ENCODE measurements at places on chromosomes 2 and 18.

GRCh38 chr2:36783246-36783645 lies 86.7 kb downstream of the VIT start:
- no peak for DNase-seq

DNA sequence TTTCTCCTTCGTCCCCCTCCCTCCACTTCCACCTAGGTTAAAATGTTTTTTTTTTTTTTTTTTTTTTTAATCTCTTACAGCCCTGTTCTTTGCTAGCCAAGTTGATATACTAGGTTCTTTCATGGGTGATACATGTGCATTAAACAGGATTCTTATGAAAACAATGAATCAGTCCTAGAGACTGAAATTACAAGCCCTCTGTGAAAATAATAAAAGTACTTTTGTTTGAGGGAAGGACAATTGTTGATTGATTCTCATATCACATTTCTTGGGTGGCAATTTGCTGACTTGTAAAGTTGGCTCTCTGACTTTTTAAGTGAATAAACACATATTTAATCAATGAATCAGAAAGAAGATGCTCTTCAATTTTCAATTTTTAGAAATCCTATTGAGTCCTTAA lies 639.9 kb downstream of the LRP1B start:
- no peak for DNase-seq

DNA sequence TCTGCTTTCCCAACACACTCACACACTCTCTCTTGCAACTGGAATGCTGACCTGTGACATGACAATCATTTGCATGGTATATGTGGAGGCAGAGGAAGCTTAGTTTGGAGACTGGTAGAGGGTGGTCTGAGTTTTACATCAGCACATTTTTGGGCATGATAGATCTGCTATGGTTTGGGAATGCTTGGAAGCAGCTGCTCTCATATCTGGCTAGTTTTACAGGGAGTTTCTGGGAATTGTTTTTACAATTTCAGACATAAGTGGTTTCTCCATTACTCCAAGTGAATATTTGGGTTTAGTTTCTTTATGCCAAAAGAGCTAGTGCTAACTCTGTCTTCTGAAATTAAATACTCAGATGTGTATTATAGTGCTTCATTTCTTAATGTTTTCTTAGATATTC lies 977.6 kb downstream of the SUCLG1 start:
- no peak for DNase-seq

GRCh38 chr2:38922389-38922788 lies 32.7 kb downstream of the ARHGEF33 start:
- no peak for DNase-seq

DNA sequence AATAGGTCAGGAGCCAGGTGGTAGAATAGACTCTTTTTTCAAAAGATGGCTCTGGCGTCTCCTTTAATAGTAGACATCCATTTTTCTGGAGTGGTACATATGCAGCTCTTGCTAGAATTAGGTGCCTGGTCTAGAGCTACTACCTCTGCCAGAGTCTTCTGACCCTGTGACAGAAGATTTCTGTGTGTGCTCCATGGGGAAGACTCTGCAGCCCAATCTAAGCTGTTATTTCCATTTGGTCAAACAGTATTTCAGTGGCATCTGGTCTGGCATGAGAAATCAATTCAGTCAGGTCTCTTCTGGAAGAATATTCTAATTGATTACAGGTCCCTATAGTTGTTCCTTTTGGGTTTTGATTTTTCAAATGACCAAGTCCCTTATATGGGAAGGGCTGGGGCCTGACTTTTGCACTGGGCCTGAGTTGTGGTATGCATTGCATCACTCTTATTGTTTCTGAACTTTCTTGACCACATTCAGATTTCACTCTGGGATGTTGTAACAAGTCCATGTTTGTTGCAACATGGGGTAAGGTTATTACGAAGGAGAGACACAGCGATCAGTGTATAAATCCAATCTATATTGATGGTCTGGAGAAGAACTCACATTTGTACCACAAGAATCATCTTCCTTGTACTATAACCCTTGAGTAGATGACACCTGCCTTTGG lies 12.1 kb downstream of the MXD1 start:
- DNase-seq = no peak
